ENCODE measurements at places on chromosomes 16 and 17.

- DNase-seq: no peak
Measured at GRCh38 chr16:6165330-6165979, 1067.9 kb upstream of the EEF2KMT start.

- peak; percentile 52 for DNase-seq
Measured at GRCh38 chr16:85448557-85449190, 164.4 kb upstream of the GSE1 start.

DNA sequence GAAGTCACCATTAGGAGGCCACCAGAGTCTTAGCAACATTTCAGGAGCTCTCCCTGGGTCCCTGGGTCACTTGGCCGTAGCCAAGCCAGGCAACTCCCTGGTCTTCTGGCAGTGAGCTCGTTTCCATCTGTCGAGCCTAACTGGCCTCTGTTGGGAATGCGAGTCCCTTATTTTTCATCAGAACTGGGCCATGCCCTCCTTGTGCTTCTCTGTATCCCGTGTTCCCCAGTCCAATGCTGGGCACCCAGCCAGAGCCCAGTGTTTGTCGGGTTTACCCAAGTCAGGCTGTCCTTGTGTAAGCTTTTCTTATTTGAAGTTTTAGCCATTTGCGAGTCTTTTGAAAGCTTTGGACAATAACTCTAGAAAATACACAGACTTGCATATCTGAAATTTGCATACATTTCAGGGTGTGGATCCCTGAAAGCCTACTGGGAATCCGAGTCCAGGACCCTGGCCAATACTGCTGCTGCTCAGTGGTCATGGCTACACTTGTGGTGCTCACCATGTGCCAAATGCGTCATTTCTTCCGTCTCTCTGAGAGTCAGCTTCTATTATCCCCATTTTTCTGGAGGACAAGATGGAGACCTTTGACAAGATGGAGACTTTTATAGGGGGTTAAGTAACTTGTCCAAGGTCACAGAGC, 81.6 kb upstream of the LGALS9 start:
- DNase-seq: no peak

GRCh38 chr17:28553000-28553505, 629 bp upstream of the UNC119 start:
- DNase-seq: no peak

DNA sequence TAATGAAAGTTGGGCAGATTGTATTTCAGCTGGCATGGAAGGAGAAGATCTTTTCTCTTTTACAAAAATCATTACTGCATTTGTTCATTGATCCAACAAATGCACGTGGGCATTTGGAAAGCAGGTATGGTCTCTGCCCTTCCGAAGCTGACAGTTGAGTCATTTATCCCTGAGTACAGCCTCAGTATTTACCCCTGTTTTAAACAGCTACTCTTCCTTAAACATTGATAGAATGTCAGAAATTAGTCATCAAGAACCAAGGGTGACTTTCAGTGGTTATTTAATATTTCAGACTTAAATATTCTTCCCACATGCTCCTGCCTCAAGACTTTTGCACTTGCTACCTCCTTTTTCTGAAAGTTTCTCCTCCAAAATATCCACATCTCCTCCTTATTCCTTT, 226.7 kb upstream of the HSBP1 start:
- no peak for DNase-seq

DNA sequence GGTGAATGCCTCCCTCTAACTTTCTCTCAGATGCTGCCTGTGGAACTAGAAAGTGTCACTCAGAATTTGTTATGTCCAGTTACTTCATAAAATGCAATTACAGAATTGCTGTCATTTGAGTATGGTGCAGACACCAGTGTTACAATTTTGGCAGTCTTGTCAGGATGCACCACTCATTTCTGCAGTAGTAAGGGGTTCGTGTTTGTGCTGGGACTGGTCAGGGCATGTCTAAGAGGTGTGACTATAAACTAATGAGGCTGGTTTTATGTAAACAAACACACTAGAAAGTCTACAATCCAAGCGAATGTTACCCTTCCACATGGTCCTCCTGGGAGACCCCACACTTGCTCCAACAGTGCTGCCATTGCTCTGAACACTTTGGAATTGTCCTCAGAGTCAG, 206.2 kb downstream of the ANKFN1 start:
- DNase-seq: no peak

DNA sequence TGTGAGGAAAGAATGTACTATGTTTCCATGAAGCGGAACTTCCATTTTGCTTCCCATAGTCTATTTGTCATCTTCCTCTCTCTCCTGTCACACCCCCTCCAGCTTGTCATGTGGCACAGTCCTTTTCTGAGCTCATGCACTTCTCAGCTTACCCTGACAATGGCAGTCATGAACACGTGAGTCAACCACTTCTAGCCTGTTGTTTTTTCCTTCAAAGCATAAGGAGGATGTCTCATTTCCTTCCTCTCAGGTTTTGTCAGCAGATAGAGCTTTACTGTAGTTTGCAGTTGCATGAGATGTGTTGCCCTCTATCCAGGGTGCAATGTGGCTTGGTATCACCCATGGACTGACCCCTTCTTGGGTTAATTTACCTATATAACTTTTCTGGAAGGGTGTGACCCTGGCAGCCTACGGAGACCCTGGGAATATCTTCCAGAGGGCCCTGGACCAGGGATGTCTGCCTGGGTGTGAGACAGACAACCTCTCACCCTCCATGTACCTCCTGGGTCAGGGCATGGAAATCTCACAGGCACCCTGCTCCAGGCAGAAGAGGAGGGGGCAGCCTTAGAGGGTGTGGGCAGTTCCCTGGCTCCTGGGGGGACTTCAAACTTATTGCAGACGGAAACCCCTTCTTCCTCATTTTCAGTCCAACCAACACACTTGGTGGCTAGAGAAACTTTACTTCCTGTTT, 4.0 kb upstream of the ZNF267 start:
- peak; percentile 67 for DNase-seq
